NCI-H2029 treated with DMSO at 0.1 percent for 48 hours (cell line): ENCODE measurements at places on chromosomes 2 and 18.
A peak's percentile ranks its signal among the peaks of the same experiment; 100 is the strongest.

DNA sequence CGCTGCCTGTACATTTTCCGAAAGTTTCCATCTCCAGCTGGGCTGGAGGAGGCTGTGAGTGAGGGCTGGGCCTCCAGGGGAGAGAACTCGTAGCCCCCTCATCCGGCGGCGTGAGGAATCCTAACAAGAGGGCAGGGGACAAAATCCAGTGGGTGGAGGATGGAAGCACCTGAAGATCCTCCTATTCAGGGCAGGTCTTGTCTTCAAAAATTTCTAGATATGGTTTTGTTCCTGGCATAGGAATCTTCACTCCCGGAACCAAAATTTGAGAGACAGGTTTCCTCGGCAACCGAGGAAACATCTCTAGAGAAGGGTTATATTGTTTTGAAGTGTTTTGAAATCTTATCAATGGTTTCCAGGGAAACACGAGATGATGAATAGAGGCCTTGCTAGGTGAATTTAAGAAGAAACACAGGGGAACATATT lies 136.7 kb downstream of the SH3BP4 start:
- no peak for DNase-seq

DNA sequence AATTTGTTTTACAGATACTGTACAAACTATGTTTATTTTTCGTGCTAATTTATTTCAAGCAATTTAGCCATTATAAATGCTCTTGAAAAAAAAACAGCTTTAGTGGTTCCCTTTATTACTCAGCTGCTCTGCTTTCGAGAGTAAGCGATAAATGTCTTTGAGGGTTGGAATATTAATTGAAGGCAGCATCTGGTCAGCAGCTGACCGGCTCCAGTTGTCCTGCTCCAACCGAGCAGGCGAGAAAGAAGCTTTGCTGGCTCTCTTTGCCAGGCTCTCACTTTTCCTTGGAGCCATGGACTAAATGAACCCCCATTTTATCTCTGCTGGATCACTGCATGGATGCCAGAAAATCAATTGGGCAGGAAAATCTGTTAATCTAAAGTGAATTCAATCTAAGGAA lies 147.4 kb downstream of the LNPK start:
- no peak for DNase-seq

DNA sequence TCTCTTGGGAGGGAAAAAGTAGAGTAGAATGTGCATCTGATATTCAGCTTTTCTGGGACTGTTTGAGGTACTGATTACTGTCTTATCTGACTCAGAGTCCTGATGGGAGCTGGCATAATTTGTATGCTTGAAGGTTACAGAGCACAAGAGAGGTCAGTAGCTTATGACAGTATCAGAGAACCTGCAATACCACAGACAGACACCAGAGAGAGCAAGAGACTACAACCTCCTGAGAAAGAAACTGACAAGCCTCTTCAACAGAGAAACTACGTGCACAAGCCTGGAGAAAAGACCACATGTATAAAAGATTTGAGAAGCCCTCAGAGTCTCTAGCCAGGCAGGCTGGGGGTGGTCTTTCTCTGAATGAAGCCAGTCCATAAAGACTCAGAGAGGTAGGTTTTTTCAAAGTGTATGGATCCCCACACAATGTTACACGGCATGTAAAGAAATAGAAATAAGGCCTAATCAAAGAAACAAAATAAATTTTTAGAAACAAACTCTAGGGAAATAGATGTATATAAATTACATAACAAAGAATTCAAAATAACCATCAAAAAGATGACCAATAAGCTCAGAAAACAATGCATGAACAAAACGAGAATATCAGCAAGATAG lies 568.3 kb downstream of the LRRTM4 start:
- peak; percentile 45 for DNase-seq

DNA sequence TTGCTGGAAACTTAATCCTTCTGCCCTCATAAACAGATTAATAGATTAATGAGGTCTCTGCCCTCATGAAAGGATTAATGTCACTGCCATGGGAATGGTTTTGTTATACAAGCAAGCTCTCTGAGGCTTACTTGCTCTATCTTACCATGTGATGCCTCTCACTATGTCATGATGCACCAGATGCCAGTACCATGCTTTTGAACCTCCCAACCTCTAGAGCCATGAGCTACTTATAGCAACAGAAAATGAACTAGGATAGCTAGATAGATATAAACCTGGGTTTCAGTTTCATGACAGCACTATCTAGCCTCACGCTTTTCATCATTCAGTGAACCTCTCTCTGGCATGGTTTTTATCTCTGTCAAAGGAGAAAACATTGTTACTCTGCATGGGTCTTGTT lies 371.6 kb upstream of the LRP1B start:
- no peak for DNase-seq
